Stimulated activated CD4-positive, alpha-beta T cell treated with anti-CD3 and anti-CD28 coated beads, TNF-alpha, amount 100 ng/mL, for 1 hour (primary cell): ENCODE measurements at places on chromosomes 4 and X.

DNA sequence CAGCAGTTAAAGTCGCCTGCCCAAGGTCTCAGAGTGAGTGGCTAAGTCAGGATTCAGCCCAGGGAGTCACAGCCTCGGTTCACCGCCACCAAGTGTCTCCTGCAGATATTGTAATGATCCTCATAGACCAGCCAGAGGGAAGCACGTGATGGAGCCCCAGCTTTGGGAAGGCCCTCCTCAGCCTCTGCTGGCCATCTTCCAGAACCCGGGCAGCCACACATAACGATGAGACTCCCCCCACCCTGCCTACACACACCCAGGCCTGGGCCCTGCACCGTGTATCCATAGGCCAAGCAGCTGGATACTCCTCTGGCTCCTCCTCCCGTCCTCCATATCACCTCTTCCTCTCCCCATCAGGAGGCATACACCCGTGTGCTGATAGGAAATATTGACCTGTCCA, 19.6 kb upstream of the SASH3 start:
- no peak for DNase-seq

DNA sequence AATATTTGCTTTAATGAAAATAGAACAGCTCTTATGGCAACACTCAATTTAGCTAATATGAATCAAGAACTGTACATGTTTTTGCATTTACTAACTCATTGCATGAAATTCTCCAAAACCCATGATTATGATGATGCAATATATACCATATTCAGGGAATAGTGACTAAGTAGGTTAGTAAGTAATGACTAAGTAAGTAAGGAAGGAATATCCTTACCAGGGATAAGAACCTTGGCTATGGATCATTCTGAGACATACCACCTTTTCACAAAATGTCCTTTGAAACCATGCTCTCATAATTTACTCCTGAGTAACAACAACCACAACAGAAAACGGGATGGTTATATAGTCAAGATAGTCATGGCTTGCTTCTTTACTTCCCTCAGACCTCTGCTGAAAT, 1513.0 kb downstream of the STIM2 start:
- DNase-seq, result no peak

DNA sequence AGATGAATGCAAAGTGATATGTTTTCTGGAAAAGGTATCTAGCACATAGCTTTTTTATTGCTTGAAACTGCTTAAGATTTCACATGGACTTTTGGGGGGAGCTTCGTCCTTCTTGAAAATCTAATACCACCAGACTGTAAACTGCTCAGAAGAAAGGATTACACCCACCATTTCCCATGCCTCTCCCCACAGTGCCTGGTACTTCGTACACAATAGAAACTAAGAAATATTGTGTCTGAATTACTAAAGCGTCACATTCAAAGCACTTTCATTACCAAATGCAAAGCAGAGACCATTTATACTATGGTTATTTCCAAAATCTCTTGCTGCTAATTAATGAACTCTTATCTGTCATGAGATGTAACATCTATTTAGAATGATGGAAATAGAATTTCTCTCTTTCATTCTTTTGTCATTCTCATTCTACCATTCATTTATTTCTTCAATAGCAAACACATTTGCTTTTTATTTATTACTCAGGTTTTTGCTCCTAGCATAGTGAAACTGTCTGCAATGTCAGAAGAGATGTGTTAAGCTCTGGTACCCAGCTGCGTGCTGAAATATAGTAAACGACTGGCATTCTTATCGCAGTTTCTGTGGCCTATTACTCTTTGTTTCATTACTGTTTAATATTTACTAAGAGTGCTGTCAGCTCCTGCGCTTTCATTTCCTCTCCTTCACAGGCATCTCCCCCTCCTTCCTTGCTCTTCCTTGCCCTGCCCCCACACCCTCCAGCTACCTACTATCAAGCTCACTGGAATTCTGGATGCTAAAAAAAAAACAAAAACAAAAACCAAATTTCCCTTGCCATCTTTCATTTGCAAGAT, 51.4 kb upstream of the RAPGEF2 start:
- no peak for DNase-seq

- no peak for DNase-seq
Measured at GRCh38 chrX:33989936-33990335, 142.2 kb downstream of the FAM47A start.

DNA sequence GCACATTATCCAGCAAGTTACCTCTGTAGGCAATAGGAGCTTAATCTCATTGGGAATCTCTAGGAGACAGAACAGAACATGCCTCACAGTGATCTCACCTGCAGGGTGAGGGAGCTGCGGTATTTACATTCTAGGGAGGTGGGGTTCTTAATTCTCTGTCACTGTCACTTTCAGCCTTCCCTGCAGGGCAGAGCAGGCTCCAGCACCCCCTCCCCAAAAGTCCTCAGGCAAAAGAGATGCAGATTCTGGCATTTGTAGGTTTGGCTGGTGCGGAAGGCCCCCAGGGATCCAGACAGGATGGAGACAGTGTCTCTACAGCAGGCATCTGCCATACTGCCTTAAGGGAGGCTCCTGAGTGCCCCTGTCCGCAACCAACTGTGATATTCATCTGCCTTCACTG, 166.4 kb upstream of the ATP6AP2 start:
- DNase-seq, result no peak

GRCh38 chr4:3021127-3021526, 53.2 kb downstream of the HTT-AS start:
- DNase-seq, result no peak

GRCh38 chrX:100819837-100820666, at the start of gene CSTF2:
CSTF2 (plus strand) TSS chrX:100820391; CDS start chrX:100820417, 26 bp downstream.
- DNase-seq, result peak; percentile 52

- DNase-seq, result no peak
Measured at GRCh38 chrX:135494453-135494852, 26.0 kb upstream of the INTS6L start.

GRCh38 chr4:154740462-154740861, 3.3 kb upstream of the LRAT start:
- DNase-seq, result no peak

- no peak for DNase-seq
Measured at GRCh38 chr4:8838961-8839431, 32.6 kb downstream of the HMX1 start.

DNA sequence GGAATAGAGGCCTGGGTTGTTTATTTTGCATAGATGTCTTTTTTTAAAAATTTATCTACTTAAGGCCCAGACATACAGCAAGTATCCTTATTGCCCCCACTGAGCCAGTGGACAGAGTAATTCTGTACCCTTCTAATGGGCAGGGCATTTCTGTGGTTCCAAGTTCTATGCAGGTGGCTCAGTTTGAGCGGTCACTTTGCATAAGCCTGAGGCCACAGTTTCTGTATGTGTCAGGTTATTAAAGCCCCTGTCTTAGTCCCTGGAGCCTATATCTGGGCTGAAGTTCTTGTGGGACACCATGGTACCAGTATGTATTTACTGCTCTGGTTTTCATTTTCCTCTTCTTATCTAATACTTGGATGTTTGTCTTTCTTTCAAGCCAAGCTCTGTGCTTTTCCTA, 168.8 kb downstream of the MID1IP1 start:
- DNase-seq, result no peak

GRCh38 chr4:53590187-53590586, 1.1 kb downstream of the LNX1 start:
- DNase-seq, result no peak

- no peak for DNase-seq
Measured at GRCh38 chr4:146124023-146124680, 51.4 kb upstream of the LSM6 start.

- no peak for DNase-seq
Measured at GRCh38 chr4:80798082-80798481, 232.4 kb upstream of the BMP3 start.
